ENCODE measurements at places on chromosomes 12 and 14.
A peak's percentile ranks its signal among the peaks of the same experiment; 100 is the strongest.

DNA sequence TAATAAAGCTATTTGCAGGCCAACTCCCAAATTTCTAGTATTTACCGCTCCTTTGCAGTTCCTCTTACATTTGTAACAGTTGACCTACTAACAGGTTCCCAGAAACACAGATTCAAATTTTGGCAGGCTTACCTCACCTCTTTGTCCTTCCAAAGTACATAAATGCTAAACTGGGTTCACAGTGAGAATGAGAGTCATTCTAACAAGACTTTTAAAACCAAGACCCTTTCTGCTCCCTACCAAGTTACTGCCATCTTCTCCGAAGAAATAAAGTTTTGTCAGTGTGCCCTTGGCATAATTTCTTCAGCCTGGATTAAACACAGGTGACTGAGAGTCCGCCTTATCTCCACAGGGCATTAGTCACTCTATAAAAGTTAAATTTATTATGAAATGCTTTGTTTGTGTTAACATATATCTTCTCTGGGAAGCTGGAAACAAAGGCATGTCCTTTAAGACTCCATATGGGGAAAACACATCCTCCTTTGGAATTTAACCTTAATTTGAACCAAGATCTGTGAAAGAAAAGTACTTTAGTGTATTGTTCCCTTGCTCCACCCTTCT, 28.2 kb downstream of the FOXA1 start:
- DNase-seq = no peak

DNA sequence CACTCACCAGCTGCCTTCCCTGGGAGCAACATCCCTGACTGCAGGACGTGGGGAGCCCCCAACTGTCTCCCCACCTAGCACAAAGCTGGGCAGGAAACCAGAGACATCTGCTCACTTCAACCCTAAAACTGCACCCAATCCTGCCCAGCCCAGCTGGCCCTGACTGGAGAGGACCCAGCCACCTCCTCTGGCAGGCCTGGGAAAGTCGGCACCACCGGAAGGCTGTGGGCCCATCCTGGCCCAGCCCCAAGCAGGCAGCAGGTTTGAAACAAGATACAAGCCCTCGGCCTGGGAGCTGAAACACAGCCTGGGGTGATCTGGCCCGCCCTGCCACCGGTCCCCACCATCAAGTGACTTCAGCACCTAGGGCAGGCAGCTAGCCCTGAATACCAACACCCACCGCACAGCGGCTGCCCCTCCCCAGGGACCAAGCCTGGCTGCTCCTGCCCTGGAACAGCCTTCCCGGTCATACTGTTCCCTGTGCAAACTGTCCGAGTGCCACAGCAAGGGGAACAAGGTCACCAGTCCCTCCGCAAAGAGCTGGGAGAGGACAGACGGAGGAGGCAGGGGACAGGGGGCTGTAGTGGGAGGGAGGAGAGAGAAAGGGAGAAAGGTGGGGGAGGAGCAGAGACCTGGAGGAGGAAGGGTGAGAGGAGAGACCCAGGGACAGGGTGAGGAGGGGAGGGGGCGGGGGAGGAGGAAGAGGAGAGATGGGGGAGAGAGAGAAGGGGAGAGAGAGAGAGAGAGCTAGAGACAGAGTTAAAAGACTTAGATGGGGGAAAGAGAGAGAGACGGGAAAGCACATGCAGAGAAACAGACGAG, 115.7 kb downstream of the RFLNA start:
- no peak for DNase-seq

GRCh38 chr12:10293151-10293550, 14.5 kb upstream of the KLRD1 start:
- DNase-seq = no peak

GRCh38 chr12:54412348-54412747, 6.7 kb downstream of the ITGA5 start:
- DNase-seq = no peak

GRCh38 chr12:27013611-27014084, 536 bp downstream of the TM7SF3 start:
- DNase-seq = peak; percentile 5

DNA sequence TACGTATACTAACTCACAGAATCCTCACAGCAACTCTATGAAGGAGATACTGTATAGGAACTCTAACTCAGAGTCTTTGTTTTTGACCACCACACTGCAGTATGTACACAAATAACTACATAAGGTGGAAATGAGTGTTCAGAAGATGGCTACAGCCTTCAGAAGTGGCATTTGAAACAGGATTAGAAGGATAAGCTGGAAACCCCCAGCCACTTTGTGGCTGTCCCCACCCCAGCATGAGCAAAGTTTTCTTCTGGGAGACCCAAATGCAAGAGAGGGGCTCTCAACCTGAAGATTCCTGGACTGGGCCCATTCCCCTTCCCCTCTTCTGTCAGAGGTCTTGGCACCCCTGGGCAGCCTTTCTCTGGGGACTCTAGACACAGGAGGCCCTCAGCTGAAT, 43.2 kb upstream of the PNMA1 start:
- DNase-seq = no peak

Measured in stimulated activated CD8-positive, alpha-beta memory T cell treated with anti-CD3 and anti-CD28 coated beads, Interleukin-15, amount 100 ng/mL, for 24 hours (primary cell).